Bronchial smooth muscle cell (primary cell): ENCODE measurements at places on chromosomes 13 and 19. TPM values are rescaled to one million over a fixed set of nuclear protein-coding genes. Genes with fewer than 3 reads are reported as not detected.

Gene ODAD3
- total RNA-seq, result 0.79 and 1.0 TPM in 2 replicates

Gene TSSK6
- 1.9 and 2.2 TPM in 2 replicates for total RNA-seq

Gene ZNF625
- 6.7 and 8.8 TPM in 2 replicates for total RNA-seq

Gene TMEM272
- total RNA-seq, result not detected in 2 replicates

Gene ZNF541
- total RNA-seq, result 0.26 TPM in 1 of 2 replicates, not detected in the other
